ENCODE measurements at places on chromosomes 16 and 17.

- no peak for DNase-seq
These were observed 3.2 kb downstream of the WIPI1 start for GRCh38 chr17:68453991-68454665.

DNA sequence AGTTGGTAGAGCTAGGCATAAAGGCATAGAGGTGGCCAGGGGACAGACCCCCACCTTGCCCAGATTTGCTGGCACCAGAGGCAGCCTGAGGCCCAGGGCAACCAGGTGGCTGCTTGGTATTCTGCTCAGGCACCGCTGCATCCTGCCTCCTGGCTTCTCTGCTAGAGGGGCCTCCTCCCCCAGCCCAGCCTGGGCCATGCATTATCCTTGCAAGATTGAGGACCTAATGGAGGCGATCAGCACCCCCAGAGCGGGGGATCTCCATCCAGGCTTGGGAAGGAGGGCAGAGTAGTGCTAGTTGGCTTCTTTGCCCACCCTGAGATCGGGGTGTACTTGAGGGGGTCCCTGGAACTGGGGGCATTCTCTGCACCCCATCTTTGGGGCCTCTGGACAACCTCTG lies 23.8 kb downstream of the CDK5RAP3 start:
- DNase-seq, result no peak

DNA sequence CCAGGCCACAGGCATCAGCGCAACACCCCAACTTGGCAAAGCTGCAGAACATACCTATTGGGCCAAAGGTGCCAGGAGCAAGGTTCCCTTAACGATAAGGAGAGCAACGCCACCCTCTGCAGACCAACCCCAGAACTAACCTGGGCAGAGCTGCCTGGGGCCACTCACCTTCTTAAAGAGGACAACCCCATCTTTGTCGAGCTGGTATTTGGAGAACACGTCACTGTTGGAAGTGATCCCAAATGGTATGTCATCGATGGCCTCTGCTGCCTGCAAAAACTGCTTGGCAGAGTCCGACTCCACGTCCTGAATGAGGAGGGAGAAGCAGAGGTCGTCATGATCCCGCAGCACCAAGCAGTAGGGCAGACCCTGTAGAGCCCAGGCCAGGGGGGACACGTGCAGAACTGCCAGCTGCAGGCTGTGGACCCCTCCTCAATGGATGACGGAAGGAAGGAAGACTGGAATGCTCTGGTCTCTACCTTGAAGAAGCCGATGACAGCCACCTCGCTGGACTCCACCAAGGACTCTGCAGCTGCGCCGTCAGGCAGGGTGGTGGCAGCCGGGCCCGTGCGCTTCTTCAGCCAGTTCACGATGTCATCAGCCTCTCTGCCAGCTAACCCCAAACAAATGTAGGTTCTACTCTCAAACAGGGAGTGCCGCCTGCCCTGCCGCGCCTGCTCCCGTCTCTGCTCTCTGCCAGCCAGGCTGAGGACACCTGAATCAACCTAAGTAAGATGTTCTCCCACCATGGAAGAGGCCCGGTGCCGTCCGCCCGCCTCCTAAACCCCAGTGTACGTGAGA lies 5.2 kb downstream of the P4HB start:
- DNase-seq, result no peak

- no peak for DNase-seq
These were observed 426.0 kb upstream of the CDH11 start for GRCh38 chr16:65547772-65548446.

DNA sequence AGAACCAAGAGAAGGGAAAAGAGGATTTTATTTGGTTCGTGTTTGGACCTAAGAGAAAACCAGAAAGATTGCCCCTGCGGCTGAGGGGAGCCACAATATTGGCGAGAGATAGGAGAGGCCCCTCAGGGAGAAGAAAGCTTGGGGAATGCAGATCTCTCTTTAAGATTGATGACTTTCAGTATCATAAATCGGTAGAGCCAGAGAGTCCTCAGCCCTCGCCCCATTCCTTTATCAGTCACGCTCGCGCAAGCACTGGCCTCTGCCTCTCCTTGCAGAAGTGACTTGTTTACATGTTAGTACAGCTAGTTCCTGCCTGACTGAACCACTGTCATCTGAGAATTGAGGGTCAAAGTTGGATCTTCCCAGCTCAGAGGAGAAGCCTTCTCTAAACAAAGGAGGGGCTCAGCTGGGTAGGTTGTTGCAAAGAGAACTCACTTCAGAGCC lies 21.5 kb upstream of the KRT19 start:
- no peak for DNase-seq
